Activated CD4-positive, CD25-positive, alpha-beta regulatory T cell (primary cell): ENCODE measurements at places on chromosomes 3 and 15.

DNA sequence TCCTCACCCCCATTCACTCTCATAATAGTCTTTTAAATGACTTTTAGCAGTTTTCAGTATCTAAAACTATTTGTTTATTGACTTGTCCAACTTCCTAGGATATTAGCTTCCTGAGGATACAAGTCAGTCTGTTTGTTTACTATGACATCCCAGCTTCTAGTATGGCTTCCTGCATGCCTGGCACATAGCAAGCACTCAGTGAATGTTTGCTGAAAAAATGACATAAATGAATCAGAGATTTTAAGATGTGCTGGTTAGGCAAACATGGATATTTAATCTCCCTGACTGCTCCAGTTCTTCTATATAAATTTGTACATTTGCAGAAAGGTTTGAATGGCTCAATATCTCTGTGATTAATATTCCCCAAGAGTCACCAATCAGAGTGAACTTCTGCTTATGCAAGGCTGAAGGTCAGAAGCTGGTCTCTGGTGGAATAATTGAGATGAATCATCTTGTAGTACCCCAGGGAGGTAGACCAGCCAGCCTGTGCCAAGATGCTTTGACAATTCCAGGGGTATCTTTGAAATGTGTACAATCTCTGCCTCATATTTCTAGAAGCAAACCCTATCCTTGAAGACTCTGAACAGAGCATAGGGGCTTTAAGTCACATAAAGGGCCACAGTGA lies 219.0 kb upstream of the LMCD1 start:
- DNase-seq = no peak

GRCh38 chr3:111616417-111617105 lies 21.4 kb upstream of the ZBED2 start:
- peak; percentile 16 for DNase-seq

DNA sequence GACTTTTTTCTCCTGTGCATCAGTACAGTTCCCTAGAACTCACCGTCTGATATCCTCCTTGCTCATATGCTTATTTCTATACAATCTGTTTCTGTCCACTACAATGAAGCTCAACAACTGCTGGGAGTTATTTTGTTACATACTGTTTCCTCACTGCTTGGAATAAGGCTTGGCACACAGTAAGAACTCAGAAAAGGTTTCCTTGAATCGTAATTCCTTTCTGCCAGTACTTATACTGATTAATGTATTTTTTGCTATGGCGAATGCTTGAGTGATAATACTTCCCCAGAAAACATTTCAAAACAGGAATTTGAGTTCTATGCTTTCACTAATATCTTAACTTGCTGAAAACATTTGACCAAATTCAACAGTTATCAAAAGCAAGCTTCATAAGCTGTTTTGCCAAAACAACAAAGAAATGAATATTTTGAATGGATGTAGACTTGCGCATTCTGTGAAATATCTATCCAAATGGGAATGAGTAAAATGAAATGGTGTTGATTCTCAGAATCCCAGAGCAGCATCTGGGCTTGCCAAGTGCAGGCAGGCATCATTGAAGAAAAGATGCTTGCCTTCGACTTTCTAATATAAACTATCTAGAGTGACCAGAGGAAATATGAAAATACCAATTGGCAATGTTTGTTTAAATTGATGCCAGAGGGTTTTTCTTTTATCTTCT lies 286.3 kb downstream of the RAP2B start:
- DNase-seq = no peak

DNA sequence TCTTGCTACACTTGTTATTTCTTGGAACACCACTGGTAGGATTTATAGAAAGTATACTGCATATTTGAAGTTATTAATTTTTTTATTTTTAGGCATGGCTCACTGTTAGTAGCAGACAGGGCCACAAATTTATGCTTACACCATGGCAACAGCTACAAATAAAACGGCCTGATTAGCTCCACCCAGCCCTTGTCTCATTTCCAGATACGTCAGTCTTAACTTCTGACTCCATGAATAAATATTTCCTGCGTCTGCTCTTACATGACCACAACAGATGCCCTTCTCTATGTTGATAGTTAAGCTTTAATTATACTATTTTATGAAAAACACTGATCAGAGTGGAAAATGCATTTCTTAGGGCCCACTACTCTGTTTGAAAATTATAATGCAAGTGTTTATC lies 62.3 kb upstream of the CPOX start:
- no peak for DNase-seq

- no peak for DNase-seq
Measured at GRCh38 chr15:51349156-51349844, 7.8 kb downstream of the GLDN start.

DNA sequence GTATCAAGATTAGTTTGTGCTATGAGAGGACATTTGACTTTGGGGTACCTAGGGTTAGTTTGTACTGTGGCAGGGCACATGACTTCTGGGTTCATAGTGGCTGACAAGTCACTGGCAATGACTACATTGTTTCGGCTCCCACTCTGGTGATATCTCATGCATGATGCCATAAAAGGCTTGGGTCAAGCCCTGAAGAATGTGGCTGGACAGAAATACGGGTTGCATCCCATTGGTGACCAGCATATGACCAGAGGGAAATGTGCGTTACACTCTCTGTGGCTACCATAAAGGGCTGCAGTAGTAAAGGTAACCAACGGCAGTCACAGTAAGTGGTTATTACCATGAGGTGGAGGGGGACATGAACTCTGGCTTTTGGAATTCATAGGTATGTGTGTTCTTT lies 18.4 kb downstream of the THOC7 start:
- no peak for DNase-seq

GRCh38 chr3:152434142-152434541 lies 165.4 kb downstream of the MBNL1 start:
- DNase-seq = no peak

DNA sequence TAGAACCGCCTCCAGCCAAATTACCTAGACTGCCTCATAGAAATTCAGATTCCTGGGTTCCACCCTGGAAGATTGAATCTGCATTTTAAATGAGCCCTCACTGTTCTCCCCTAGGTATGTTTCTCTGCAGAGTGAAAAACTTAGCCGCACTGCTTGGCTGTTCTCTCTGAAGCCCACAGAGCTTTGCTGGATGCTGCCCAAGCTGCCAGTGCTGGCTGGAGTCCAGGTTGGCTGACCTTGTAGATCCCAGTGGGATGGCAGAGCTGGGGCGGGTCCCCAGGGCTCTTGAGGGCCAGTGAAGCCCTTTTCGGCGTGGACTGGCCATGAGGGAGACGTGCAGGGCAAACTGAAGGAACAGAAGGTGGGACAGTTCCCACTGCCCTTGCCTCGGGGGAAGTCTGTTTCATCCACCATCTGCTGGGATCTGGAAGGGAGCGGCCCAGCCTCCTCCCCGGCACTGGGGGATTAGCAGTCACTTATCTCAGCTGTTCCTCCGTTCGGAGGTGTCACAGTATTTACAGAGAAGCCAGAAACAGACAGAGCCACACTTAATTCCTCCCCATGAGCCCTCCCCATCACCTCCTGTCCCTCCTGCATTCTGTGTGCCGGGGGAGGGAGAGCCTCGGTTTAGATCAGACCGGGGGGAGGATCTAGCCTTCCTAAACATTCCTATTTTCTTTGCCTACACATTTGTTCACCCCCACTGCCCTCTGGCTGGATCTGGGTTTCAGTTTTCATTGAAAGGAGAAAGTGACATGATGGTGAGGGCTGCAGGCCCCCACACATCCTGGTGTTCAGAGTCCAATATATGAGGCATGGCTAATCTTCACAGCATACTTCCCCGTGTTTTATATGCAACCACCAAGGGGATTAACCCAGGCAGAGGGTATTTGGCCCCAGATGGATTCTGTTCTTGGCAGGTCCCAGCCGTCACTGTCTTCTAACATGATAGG lies 4.1 kb upstream of the ACTC1 start:
- no peak for DNase-seq

DNA sequence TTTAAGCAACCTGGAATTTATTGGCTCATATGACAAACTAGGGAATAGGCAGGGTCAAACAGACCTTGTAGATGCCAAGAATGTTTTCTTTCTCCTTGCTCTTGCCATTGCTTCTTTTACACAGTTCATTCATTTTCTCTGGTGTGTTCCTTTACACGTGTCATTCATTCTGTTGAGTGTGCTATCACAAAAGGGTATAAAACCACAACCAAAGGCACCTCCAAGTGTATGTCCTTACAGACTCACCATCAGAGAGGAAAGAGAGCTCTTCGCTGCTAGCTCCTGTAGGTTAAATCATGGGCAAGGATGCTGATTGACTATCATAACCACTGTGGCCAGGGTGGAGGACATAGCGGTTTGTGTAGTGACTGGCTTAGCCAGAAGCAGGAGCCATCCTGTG lies 19.2 kb upstream of the FRMD4B start:
- DNase-seq = no peak

- DNase-seq = no peak
Measured at GRCh38 chr3:183247011-183247589, 6.0 kb upstream of the B3GNT5 start.

GRCh38 chr15:65982627-65983322 lies 113.5 kb downstream of the RAB11A start:
- no peak for DNase-seq

GRCh38 chr3:109910772-109911171 lies 573.4 kb upstream of the DPPA4 start:
- DNase-seq = no peak

DNA sequence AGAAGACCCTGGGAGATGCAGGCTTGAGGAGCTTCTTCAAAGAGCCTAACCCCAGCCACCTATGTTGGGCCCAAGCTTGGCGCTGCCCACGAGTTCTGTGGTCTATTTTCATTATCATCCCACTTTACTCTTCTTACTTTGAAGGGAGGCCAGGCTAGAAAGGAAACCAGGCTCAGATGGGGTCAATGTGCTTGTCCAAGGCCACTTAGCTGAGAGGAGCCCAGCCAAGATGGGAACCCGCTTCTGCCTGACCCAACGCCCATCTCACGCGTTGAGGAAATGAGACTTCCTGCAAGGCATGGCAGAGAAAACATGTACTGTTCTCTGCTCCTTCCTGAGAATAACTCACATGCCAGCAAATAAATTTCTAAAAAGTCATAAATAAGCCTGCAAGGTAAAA lies 486.3 kb upstream of the PROK2 start:
- no peak for DNase-seq

GRCh38 chr3:62187022-62187431 lies 186.3 kb downstream of the FEZF2 start:
- DNase-seq = no peak

DNA sequence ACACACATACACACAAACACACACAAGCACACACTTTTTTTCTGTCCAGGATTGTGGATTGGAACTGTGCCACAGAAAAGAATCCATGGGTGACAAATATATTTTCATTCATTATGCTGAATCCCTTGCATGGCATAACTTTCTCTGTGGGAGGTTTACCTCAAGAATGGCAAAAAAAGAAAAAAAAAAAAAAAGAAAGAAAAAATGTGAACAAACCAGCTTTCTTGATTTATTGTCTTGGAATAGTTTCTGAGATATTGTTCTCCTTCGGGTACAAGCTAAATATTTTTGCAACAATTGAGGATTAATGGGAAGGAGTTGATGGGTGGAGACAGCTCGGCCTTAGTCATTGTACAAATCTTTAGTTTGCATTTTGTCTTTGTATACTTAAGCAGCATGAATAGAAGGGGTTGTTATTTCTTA lies 153.1 kb downstream of the GMNC start:
- no peak for DNase-seq

- no peak for DNase-seq
Measured at GRCh38 chr3:143215059-143215458, 95.5 kb downstream of the CHST2 start.

GRCh38 chr3:25033407-25034029 lies 394.5 kb upstream of the RARB start:
- DNase-seq = no peak

GRCh38 chr15:63715818-63716217 lies 117.9 kb downstream of the HERC1 start:
- DNase-seq = no peak

- no peak for DNase-seq
Measured at GRCh38 chr15:52481915-52482314, 46.8 kb downstream of the MYO5A start.

GRCh38 chr15:93897377-93897776 lies 334.0 kb upstream of the MCTP2 start:
- no peak for DNase-seq

DNA sequence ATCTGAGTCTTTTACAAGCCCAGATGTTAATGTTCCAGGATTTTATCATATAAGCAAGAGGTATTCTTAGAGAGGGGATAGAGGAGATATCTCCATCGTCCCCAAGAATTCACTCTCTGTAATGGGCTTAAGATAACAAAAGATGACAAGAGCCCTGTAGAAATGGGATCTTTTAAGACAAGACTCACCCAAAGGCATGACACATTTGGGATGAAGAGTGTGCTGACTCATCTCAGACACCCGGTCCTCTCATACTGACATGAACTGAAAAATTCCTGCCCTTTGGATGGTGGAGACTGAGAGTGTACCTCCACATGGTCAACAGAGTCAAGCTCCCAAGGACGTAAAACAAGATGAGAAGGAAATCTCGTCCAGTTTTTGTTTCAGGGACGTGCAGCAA lies 11.0 kb downstream of the LEKR1 start:
- no peak for DNase-seq

DNA sequence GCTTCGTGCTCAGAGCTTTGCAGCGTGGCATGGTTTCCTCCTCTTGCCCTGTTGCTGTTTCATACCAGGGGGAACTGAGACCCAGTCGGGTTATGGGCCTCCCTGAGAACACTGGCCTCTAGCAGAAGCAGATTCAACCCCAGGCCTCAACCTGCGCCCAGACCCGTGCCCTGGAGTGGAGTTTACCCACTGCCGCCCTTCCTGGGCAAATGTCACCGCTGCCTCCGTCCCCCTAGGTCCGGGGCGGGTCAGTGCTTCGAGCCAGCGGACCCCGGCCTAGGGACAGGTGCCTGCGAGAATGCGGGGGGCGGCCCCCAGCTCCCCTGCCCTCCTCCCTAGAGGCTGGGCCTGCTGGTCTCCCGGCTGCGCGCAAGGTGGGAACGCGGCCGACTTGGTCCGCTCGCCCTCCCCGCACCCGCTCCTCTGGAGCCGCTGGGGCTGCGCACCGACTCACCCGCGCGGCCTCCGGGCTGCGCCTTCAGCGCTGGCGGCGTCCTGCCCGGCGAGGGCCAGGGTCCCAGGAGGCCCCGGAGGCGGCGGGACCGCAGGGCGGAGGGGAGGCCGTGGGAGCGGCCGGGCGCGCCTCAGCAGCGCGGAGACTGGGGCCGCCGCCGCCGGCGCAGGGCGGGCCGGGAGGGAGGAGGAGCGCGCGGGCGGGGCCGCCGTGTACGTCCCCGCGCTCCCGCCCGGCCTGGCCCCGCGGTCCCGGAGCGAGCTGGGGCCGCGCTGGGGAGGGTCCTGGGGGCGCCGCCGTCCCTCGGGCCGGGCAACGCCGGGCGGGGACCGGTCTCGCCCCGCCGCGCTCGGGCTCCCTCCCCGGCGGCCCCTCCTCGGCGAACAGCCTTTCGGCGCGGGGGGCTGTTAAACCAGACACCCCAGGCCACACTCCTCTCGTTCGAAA lies at the start of gene PIGZ:
Gene PIGZ, minus strand, starts transcription at position 601 of the 901 bp plus-strand sequence. CDS start 16,802 bp downstream, outside the sequence.
- DNase-seq = no peak

GRCh38 chr3:149553781-149554451 lies 79.4 kb downstream of the TM4SF4 start:
- DNase-seq = no peak

DNA sequence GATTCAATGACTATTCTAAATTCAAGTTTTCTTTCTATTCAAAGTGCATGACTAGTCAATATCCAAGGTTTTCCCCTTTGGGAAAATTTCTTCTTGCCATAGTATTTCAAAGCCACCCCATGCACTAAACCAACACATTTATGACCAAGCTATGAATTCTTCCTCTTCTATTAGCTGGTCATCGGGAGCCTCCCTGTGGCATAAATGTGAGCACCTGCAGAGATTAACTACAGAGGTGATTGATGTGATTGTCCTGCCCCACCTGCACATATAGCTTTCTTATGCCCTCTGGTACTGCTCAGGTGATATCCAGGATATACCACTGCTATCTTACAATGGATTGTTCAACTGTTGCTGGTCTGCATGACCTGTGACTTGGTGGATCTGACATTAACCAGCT lies 694.9 kb downstream of the ZBBX start:
- DNase-seq = no peak
